ENCODE measurements at places on chromosomes 5 and 9.

GRCh38 chr9:137430723-137431415, 7.7 kb downstream of the NOXA1 start:
- peak; percentile 14 for DNase-seq

- no peak for DNase-seq
These were observed 17.6 kb upstream of the SETX start for GRCh38 chr9:132372177-132373095.

GRCh38 chr5:115375893-115376292, 79.4 kb upstream of the CCDC112 start:
- no peak for DNase-seq

DNA sequence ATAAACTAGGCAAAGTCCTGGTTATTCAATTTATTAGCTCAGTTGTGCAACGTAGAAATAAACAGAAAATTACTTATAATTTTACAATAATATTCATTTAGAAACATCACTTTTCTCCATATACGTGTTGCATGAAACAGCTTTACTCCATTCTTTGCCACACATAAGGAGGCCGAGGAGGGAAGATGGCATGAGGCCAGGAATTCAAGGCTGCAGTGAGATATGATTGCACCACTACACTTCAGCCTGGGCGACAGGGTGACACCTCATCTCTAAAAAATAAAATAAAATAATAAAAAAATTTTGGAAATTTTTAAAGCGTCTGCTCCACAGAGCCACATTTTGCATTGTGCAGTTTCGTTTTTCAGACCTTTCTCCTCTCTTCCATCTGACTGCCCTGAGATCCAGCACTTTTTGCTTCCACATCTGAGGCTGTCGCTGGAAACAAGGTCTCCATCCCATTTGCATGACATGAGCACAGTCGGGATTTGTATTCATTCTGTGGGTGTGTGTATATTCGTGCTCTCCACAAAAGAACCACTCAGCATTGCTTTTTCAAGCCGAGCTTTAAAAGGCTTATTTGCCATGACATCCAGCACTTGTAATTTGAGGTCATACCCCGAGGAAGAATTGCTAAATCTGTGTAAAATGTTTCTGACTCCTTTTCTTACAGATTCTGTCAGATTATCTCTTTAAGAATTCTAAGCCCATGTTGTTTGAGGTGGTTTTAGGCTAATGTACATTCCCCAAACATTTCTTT, 98.6 kb upstream of the MSX2 start:
- no peak for DNase-seq

GRCh38 chr5:138981131-138981530, 106.0 kb upstream of the LRRTM2 start:
- DNase-seq = no peak

- DNase-seq = no peak
These were observed 1722.5 kb upstream of the ACO1 start for GRCh38 chr9:30661925-30662324.

DNA sequence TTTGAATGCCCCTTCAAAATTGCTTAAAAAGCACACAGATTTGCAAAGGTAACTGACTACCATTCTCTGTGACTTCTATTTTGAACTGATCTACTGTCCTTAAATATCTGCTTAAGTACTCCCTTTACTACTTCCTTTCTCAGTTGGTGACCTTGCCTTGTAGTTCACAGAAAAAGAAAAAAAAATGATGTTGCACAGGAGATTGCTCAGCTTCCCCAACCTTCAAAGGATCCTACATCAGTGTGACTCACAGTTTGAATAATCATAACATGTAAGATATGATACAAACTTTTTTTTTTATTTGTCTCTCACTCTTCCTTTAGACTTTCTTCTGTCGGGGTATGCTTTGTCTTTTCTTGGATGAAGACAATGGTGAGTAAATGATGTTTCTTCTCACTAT, 1029.6 kb downstream of the CDH12 start:
- no peak for DNase-seq

GRCh38 chr5:178467568-178468195, 122.5 kb downstream of the COL23A1 start:
- DNase-seq = no peak

- no peak for DNase-seq
These were observed 188.4 kb downstream of the RGS3 start for GRCh38 chr9:113651896-113652295.

GRCh38 chr5:153099328-153099727, 391.1 kb upstream of the GRIA1 start:
- DNase-seq = no peak

DNA sequence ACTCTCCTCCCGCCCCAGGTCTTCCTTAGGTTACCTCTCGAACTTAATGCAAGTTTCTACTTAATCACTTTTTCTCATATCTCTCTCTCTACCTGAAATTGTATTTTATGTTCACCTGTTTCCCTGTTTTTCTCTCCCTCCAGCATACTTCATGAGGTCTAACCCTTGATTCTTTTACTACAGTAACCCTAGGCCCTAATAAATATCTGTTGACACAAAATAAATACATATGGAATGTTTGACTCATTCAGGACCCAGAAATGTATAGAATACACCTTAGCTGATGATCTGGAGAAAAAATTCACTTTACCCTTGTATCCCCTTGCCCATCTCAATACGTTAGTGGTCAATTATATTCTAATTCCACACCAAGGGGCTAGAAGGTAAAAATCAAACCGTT, 250.9 kb upstream of the PTGER4 start:
- DNase-seq = no peak

DNA sequence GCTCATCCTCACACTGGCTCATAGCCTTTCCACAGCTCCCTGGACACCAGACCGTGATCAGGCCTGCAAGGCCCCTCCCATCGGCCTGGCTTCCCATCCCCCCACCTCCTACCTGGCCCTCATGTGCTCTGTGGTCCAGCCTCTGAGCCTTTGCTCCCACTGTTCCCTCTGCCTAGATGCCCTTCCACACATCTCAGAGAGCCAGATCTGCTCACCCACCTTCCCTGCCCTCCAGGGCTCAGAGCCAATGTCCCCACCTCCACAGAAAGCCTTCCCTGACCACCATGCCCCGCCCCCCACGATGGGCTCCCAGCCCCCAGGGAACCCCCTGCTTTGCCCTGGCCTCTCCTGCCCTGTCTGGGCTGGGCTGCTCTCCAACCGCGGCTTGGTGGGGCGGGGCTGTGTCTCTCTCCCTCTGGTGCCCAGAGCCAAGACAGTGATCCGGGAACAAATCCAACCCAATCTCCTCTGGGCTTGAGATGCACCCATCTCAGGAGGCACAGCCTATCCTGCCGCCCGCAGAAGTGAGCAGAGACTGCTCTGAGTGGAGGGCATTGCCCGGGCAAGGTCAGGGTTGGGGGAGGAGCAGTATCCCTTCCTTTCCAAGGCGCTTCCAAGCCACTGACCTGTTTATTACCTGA, 1.6 kb downstream of the NINJ1 start:
- DNase-seq = no peak

DNA sequence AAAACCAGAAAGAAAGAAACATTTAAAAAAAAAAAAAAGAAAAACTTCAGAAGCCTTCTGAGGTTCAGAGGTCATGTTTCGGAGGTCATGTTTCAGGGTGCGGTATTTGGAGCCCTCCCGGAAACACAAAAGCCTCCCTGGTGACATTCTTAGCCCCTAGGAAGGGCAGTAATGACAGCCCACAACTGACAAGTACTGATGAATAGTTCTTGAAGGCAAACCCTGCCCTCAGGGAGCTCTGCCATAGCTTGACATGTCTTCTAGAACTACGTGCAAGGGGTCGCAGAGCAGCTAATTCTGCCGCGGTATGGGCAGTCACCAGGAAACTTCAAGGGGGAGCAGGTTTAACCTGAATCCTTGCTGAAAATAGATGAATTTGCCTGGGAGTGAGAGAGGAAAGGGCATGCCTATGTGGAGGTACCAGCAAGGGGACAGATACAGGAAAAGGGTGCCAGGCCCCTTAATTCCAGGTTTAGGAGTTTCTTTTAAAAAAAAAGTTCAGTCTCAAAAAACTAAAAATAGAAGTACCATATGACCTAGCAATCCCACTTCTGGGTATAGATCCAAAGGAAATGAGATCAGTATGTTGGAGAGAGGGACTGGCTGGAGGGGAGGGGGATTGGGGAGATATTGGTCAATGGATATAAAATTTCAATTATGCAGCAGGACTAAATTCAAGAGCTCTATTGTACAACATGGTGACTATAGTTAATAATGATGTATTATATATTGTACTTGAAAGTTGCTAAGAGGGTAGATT, 98.4 kb downstream of the C9orf152 start:
- no peak for DNase-seq

- peak; percentile 57 for DNase-seq
These were observed 12.0 kb downstream of the GPSM1 start for GRCh38 chr9:136339173-136339957.

DNA sequence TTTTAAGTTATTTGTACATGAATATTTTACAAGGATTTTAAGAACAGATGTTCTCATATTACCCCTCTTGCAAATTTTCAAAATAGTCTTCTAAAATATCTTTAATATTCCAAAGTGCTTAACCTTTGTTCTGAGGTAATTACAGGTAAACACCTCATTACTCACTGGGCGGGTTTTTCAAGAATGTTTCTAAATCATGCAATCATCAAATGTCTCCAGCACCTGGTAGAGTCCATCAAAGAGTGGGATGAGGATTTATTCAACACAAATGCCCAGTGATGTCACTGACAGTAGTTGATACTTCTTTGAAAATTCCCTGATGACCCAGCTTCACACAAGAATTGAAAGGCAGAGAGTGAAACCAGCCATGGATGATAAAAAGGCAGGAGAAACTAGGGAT, 114.4 kb downstream of the SEC61B start:
- no peak for DNase-seq

DNA sequence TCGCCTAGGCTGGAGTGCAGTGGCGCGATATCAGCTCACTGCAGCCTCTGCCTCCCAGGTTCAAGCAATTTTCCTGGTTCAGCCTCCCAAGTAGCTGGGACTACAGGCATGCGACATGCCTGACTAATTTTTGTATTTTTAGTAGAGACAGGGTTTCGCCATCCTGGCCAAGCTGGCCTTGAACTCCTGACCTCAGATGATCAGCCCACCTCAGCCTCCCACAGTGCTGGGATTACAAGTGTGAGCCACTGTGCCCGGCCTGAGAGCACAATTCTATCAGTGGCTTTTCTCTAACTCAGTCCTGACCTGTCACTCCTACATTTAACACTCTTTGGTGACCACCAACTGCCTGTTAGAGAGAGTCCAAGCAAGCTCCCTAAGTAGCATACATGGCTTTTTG, 82.7 kb upstream of the SPOCK1 start:
- DNase-seq = no peak

DNA sequence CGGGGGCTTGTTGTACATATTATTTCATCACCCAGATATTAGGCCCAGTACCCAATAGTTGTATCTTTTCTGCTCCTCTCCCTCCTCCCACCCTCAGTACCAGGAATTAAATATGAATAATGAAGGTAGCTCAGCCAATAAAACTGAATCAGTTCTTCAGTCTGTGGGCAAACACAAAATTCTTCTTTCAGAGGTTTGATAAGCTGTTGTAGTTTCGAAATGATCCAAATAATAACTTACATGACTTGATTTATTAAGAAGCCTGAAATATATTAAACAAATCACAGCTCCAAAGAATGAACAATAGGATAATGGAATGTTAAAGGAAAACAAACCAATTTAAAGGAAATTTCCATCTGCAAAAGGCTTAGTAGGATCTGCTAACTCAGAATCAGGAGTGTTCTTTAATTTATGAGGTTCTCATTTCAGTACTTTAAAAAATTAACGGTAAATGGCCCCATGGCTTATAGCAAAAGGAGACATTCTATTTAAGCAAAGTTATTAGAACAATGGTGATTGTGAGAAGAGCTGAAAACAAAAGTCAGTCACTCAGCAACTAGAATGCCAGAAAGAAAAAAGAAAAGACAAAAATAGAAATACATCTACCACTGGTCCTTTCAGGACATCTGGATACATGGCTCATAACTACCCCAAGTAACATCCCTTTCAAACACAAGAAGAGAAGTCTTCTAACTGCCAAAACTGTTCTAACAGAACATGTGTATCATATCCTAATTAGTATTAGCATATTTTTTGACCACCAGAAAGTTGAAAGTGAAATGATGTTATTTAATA, 62.4 kb downstream of the NR3C1 start:
- no peak for DNase-seq

GRCh38 chr5:68435611-68436010, 220.1 kb downstream of the PIK3R1 start:
- no peak for DNase-seq

DNA sequence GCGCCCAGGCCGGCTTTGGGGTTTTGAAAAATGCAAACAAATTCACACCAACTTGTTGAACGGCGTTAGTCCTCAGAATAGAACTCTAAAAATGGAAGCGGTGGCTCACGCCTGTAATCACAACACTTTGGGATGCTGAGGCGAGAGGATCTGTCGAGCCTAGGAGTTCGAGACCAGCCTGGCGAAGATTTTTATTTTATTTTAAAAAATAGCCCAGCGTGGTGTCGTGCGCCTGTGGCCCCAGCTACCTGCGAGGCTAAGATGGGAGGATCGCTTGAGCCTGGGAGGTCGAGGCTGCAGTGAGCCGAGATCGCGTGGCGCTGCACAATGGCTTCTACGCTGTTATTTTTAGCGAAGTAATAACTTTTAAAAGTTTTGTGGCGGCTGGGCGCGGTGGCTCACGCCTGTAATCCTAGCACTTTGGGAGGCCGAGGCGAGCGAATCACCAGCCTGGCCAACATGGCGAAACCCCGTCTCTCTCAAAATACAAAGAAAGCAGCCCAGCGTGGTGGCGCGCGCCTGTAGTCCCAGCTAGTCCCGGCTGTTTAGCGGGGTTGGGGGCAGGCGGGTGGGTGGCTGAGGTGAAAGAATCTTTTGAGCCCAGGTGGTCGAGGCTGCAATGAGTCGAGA, 694 bp upstream of the PLIN2 start:
- peak; percentile 64 for DNase-seq

- no peak for DNase-seq
These were observed 79.4 kb downstream of the SNX24 start for GRCh38 chr5:122924719-122925395.

GRCh38 chr9:108258640-108259039, 597.1 kb downstream of the ACTL7B start:
- no peak for DNase-seq

GRCh38 chr9:97802276-97802675, 50.8 kb upstream of the FOXE1 start:
- DNase-seq = no peak

- no peak for DNase-seq
These were observed 48.9 kb downstream of the DAB2IP start for GRCh38 chr9:121700165-121700831.

- DNase-seq = no peak
These were observed 199.4 kb upstream of the SLC24A2 start for GRCh38 chr9:19988281-19988680.

DNA sequence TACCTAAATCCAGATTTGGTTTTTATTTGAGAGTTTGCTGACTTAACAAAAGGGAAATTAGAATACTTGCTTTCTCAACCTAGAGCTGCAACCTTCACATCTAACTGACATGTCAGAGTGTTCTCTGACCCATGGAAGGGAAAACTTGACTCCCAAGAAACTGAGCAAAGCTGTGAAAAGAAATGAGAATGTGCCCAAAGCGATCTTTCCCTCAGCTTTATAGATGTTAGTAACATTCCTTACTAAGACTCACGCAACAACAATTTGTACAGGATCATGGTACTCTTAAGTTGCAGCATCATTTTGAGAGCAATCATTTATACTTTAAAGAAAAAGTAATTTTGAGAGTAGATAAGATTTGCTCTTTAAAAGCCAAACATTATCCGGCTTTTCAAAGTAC, 117.0 kb upstream of the FBXL7 start:
- DNase-seq = no peak

Data from GM06990 (cell line).